Stimulated activated effector memory CD8-positive, alpha-beta T cell treated with anti-CD3 and anti-CD28 coated beads, Interleukin-12 subunit alpha, Interleukin-12 subunit beta, amount 100 ng/mL, for 72 hours (primary cell): ENCODE measurements at places on chromosomes 3 and 15.

GRCh38 chr15:41575282-41575681, 16.3 kb downstream of the TYRO3 start:
- no peak for DNase-seq

- DNase-seq = no peak
Measured at GRCh38 chr3:173615661-173616060, 218.1 kb downstream of the NLGN1 start.

GRCh38 chr3:158794206-158794605, 7.6 kb upstream of the MFSD1 start:
- no peak for DNase-seq

GRCh38 chr3:98012979-98013378, 22.1 kb downstream of the GABRR3 start:
- DNase-seq = no peak

DNA sequence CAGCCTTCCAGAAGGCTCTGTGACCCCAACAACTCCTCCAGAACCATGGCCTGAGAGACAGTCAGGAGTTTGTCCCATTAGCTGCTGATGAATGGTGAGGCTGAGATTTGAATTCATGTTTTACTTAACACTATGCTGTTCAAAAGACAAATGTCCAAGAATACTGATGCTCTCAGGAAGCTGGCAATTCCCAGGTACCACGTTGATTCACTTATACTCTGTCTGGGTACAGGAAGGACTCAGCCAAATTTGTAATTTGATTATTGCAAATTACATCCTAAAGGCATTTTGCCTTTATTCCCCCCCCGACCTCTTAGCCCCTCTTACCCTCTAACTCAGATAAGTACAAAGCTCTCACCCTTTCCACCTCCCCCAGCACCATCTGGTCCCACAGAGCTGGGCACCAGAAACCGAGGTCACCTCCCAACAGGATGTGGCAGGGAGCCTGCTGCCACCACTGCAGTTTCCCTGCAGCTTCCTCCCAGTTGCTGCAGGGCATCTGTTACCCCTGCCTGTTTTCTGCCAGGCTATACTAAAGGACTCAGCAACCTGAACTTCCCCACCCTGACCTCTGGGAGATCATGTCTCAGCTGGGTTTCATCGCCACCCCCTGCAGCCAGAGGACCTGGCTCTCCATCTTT, 33.6 kb downstream of the EAF1 start:
- no peak for DNase-seq

DNA sequence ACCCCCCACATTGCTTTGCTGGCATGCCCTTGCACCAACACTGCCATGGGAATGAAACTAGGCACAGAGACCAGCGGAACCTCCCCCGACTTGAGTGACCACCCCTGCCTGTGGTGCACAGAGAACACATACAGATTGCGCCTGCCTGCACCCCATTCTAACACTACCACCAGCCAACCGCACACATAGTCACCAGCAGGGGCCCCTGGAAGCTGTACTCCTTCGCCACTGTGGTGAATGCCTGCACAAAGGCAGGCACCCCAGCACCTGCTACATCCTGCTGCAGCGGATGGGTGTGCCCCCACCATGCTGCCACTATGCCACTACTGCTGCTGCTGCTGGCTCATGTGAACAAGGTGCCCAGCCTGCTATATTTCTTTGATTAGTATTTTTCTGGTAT, 27.4 kb upstream of the DNAAF4 start:
- no peak for DNase-seq

GRCh38 chr3:114128826-114129225, 50.0 kb downstream of the DRD3 start:
- no peak for DNase-seq

- no peak for DNase-seq
Measured at GRCh38 chr3:46677411-46677726, 16.1 kb downstream of the ALS2CL start.

DNA sequence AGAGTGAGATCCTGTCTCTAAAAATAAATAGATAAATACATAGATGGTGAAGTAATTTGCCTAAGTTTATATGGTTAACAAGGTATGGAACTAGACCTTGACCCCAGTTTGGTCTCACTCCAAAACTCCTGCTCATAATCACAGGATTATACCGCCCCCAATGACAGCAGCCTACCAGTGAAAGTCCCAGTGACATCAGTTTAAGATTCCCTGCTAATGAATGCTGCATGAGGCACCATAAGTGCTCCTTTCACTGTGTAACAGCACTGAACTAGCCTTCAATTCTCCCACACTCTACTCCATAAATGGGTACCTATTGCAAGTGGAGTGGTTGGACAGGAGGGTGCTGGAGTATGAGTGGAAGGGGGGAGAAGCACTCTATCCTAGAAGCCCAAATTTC, 23.7 kb upstream of the THSD4 start:
- DNase-seq = no peak

DNA sequence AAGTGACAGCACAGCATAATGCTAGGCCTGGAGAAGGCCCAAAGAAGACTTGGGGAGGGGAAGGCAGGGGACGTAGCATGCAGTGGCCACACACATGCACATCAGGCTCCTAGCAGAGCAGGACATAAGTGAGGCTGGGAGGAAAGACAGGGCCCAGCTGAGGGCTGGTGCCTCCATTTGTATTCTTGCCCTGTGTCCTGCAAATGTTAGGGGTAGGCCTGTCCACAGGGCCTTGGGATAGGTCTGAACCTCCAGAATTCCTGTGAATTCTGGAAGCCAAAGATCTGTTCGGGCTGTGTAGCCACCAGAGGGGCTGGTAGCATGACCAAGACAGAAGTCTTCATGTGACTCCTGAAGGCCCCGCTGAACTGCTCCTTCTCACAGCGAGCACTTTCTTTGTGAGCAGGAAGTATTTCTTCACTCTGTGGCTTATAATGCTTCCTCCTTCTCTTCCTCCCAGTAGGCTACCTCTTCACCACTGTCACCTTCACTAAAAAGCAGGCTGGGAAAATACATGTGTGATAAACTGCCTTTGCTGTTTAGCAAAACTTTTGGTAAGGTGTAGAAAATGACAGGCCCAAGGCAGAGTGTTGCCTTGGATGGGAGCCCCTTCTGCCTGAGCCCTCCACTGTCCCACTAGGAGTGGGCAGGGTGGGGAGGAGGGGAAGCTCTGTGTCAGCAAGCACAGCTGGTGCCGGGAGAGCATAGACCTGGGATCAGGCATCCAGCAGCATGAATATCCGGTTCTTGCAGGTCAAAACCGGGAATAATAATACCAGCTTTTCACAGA, 8.4 kb downstream of the CERS3 start:
- DNase-seq = no peak

DNA sequence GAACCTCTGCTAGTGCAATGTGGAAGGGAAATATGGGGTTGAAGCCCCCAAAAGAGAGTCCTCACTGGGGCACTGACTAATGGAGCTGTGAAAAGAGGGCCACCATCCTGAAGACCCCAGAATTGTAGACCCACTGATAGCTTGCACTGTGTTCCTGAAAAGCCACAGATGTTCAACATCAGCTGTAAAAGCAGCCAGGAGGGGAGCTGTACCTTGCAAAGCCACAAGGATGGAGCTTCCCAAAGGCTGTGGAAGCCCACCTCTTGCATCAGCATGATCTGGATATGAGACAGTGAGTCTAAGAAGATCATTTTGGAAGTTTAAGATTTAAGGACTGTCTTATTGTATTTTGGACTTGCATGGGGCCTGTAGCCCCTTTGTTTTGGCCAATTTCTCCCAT, 125.8 kb upstream of the TGFBR2 start:
- no peak for DNase-seq

DNA sequence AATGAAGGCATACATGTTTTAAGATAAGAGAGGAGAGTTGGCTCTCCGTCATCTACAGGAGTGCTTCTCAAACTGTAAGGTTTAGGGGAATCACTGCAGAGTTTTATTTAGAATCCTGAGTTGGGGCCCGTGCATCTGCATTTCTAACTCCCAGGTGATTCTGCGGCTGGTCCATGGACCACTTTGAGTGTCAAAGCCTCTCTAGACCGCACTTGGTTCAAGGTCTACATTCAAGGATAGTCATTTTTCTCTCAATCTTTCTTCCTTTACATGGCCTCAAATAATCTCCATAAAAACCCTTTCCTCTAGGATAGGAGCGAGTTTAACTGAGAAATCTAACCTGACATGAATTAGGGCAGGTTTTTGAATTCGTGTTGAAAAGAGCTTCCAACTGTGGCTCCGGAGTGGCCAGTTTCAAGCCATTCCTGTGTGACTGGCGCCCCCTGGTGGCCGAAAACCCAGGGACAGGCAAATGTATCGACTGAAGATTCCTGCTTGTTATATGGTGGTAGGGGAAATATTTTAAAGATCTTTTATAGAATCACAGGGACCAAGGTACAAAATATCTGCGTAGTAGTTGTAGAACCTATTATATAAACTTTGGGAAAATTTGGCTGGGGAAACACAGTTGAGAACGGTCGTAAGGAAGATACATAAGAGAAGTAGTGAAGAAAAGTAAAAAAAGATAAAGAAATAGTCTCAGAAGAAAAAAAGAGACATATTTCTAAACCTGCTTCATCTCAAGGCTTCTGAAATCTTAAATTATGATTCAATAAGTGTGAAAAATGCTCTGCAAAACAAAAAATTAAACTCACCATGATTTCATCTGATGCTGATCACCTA, 11.9 kb downstream of the GABRR3 start:
- DNase-seq = peak; percentile 94

GRCh38 chr15:75350601-75351361, 3.9 kb downstream of the NEIL1 start:
- no peak for DNase-seq

DNA sequence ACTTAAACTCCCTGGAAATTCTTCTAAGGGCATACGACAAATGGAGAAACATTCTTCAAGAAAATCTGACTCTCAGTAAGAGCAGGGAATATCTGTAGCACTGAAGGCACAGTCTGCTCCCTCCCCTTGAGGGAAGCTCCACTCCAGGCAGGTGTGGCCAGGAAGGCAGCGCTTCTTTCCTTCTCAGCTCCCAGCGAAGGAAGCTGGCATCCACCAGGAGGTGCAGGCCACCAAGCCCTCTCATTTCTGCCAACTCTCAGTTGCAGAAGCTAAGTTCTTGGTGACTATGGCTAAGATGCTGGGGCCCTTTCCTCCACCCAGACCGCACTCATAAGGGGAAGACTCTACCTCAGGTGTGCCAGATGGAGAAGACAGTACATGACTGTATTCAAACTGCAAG, 37.7 kb upstream of the SLC41A3 start:
- no peak for DNase-seq

GRCh38 chr3:30443756-30444673, 162.4 kb upstream of the TGFBR2 start:
- DNase-seq = no peak

- peak; percentile 17 for DNase-seq
Measured at GRCh38 chr15:99014803-99015697, 7.5 kb upstream of the PGPEP1L start.

DNA sequence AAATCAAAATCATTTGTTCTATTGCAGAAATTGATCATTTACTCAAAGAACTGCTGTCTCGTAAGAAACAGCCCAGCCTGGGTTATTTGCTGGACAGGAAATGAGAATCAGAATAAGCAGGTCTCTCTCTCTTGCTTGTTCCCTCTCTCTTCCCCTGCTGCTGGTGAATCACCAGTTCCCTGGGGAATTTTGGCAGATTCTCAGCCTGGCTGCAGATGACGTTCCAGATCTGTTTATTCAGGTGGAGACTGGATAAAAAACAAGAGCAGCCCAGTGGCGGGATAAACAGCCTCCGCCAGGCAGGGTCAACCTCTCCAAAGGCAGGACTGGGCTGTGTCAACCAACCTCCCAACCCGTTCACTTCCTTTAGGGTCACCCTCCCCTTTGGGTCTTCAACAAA, 72.1 kb downstream of the LRIG1 start:
- no peak for DNase-seq

DNA sequence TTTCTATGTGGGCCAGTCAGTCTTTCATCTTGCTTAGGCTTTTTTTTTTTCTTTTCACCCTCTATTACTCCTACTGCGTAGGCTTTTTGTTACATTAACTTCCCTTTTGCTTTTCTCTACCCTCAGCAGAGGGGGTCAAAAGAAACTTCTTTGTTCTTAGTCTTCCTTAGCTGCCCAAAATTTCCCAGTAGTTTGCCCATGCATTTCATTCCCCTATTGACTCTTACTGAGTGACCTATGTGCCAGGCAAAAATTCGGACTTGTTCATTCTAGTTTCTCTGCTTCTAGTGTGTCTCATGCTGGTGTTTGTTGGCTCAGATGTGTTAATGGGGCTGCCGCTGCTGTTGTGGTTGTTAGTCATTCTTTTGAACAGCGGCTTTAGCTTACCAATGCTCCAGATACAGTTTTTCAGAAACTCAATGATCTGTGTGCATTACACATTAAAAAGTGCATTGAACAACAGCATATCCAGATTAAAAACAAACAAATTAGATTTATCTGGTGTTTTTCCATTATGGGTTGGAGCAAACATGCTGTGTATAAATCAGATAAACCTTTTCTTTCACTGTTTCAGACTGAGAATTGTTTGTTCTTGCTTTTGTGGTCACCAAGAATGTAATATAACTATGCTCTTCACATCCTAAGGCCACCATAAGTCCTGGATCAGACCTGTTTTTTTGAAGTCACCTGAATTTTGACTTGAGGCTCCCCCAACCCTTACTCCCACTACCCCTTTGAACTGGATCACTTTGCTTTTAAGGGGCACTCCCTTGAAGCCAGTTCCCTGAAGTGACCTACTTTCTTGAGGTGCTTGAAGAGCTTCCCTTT, 43.1 kb downstream of the PDE8A start:
- DNase-seq = no peak

DNA sequence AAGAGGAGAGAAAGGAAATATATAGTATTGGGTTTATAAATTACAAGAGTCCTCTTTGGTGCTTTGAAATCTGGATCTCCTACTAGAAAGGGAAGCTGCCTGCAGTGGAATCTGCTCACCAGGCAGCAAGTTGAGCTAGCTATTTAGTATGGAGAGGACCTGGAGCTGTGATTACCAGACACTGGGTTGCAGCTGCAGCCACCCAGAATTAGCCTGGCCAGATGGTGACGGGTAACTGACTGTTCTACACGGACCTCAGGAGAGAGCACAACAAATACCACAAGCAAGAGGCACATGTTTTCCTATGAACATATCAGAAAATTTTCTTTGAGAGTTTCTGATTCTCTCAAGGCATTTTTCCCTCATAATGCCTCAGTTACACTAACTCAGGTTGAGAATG, 46.5 kb downstream of the SYNPR start:
- DNase-seq = no peak

DNA sequence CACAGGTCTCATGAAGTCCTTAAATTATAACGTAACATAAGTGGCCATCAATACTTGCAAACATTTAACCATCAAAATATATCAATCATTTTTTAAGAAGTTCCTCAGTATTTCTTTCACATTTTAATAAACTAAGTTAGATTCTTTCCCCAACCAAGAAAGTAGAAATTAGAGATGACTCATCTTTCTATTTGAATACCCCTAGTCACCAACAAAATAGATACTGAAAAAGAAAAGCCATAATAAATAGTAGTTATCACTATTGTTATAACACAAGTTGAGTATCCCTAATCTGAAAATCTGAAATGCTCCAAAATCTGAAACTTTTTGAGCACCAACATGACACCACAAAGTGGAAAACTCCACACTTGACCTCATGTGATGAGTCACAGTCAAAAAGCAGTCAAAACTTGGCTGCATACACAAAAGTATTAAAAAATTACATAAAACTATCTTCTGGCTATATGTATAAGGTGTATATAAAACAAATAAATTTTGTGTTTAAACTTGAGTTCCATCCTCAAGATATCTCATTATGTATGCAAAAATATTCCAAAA, 3.7 kb downstream of the SHQ1 start:
- DNase-seq = no peak

- DNase-seq = no peak
Measured at GRCh38 chr15:52518487-52519371, 10.0 kb downstream of the MYO5A start.

GRCh38 chr15:44069489-44069888, 125.6 kb downstream of the FRMD5 start:
- DNase-seq = no peak

- no peak for DNase-seq
Measured at GRCh38 chr3:123644358-123644757, 59.5 kb upstream of the HACD2 start.
